ENCODE measurements at places on chromosomes 12 and 14.

DNA sequence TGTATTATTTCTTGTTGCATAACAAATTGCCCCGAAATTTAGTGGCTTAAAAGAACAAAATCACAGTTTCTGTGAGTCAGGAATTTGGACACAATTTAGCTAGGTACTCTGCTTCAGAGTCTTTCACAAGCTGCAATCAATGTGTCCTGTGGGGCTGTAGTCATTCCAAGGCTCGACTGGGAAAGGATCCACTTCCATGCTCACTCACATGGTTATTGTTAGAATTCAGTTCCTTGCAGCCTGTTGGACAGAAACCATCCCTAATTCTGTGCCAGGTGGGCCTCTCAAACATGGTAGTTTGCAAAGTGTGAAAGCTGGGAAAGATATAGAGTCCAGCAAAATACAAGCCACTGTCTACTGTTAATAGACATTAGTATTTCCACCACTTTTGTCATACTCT is 59.7 kb upstream of the ARID2 start:
- no peak for DNase-seq

- no peak for DNase-seq
These were observed 186.7 kb downstream of the PLCZ1 start for GRCh38 chr12:18551106-18551505.

- DNase-seq: no peak
These were observed 1.8 kb upstream of the COCH start for GRCh38 chr14:30872602-30873001.

GRCh38 chr14:27026097-27026496 is 428.3 kb upstream of the NOVA1 start:
- no peak for DNase-seq

DNA sequence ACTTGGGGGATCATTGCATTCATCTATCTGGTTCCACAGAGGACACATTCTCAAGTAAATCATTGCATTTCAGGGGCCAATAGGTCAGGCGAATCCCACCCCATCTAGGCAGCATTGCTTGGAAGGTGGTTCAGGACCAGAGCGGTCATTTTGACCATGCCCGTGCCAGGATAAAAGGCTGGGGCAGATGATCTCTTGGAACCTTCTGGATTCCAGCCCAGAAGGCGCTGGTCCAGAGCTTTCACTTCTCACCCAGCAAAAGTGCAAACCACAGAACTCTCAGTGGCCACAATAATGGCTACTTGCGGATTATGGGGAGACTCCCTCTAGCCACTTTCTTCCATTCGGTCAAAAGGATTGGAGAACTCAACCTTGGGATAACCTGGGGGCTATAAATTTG is 595 bp upstream of the KRT85 start:
- no peak for DNase-seq

GRCh38 chr12:113664224-113664681 is 192.6 kb upstream of the LHX5 start:
- DNase-seq: no peak

- no peak for DNase-seq
These were observed 71.3 kb upstream of the MANSC4 start for GRCh38 chr12:27851311-27851710.

DNA sequence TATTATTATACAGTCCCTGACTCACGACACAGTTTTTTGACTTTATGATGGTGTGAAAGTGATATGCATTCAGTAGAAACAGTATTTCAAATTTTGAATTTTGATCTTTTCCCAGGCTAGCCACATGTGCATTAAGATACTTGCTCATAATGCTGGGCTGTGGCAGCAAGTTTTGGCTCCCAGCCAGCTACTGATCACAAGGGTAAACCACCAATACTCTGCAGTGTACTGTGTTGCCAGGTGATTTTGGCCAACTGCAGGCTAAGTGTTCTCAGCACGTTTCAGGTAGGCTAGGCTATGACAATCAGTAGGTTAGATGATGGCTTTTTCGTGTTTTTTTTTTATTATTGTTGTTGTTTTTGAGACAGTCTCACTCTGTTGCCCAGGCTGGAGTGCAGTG is 69.4 kb upstream of the ACTN1 start:
- DNase-seq: peak; percentile 39

DNA sequence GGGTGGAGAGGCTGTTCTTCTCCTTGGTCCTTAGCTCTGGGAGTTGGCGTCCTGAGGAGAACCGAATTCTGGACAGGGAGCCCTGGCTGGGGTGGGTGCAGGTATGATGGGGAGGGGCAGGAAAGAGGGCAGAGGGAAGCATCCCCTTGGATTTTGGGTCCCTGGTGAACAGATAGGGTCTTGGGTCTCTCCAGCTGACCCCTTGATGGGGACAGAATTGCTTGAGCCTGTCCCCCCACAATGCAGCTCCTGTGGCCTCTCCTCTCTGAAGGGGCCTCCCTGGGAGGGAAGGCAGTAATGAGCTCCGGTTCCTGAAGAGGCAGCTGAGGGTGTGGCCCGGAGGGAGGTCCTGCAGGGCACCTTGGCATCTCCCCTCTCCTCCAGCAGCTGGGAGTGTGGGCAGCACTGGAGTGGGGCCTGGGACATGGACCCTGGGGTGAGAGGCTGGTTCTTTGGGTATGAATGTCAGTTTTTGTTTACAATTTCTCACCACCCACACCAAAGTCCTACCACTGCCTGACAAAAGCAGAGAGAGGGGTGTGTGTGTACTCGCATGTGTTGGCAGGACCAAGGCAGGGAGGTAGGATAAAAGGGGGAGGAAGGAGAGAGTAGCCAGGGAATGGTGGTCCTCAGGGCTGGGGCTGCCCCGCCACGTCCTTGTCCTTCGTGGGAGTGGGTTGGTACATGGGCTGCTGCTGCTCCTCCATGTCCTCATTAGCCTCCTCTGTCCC is 7.7 kb upstream of the CEBPE start:
- no peak for DNase-seq

DNA sequence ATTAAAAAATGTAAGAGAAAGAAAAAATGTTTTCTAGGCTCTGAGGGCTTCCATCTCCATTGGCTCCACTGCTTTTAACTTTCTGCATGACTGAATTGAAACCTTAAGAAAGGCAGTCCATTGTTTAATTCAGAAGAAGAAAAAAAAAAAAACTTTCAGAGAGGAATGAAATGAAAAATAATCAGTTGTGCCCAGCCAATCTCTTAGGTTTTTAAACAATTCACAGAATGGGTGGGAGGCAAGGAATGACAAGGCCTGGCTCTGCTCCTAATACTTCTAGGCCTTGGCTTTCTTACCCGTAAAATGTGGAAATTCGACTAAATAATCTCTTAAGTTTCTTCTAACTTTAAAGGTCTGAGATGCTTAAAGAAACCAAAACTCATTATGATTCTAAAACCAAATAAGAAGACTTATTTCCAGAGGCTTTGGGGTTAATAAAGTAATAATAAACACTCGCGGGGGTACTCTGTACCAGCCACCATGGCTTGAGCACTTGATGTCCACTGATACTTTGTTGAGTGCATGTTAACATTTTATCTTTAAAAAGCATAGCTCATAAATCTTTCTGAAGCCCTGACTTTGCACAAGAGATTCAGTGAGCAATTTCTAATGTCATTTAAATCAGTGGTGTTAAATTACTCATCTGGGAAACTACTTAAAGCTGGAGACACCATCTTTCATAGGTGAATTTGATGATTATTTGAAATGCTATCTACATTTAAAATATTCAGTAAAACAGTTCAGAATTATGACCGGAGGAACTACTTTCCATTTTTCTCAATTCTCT is 49.6 kb downstream of the STON2 start:
- no peak for DNase-seq

- DNase-seq: peak; percentile 31
These were observed 471 bp downstream of the XPOT start for GRCh38 chr12:64404470-64405256.

DNA sequence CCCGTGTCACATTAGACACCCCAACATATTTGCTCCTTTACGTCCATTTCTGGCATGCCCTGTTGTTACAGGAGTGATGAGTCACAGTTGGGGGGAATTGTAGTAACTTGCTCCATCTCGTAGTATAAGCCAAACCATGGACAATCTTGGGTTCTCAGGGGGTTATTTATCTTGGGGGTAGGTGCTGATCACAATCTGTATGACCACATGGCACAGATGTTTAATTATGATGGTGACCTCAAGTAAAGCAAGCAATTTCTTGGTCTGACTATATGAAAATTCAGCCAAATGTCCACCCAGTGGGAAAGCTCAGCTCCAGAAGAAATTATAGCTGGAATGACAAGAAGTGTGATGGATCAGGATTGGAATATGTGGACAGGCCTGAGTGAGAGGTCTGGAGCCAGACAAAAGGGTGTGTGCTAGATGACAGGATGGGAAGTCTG is 32.1 kb upstream of the STON2 start:
- DNase-seq: no peak

DNA sequence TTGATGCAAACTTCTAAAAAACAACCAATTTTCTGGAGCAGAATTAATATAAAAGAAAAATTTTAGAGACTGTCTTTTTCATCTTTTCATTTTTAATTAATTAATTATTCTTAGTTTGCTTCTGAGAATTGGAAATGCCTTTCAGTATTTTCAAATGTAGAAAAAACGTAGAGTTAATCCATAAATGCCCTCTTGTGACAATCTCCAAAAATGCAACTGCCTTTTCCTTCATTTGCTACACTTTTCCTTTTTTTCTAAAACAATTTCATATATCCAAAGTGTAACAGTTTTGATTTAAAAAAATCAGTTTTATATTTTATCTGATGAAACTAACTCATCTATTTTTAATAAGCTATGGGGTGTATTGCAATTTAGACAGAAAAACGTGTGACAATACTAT is 409.3 kb downstream of the PRKD1 start:
- DNase-seq: no peak

DNA sequence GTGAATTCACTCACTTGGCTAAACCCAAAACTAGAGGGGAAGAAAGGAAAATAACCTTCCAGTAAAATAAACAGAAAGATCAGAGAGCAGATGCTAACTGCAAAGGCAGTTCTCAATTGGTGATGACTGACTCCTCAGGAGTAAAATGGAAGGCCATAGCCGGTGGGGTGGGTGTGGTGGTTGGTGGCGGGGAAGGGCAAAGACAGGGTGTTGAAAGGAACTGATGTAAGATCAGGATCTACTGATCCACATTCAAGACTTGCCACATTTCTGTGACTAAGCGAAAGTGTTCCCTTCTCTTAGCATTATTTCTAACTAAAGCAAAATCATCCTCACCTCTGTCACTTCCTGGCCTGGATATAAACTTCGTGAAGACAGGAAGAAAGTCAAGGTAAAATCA is 26.3 kb upstream of the TC2N start:
- no peak for DNase-seq

DNA sequence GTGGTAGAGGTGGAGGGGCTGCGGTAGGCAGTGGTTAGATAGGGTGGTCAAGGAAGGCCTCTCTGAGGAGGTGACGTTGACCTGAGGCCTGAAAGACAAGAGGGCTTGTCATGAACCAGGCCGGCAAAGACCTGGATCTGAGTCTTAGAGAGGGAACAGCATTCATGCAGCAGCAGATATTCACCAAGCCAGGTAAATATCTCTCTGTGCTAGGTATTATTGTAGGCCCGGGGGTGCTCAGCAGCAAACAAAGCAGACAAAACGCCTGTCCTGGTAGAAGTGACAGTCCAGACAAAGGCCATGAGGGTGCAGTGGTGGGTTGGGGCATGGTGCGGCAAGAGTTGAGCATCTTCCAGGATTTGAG is 117.6 kb downstream of the PTPN11 start:
- DNase-seq: no peak

DNA sequence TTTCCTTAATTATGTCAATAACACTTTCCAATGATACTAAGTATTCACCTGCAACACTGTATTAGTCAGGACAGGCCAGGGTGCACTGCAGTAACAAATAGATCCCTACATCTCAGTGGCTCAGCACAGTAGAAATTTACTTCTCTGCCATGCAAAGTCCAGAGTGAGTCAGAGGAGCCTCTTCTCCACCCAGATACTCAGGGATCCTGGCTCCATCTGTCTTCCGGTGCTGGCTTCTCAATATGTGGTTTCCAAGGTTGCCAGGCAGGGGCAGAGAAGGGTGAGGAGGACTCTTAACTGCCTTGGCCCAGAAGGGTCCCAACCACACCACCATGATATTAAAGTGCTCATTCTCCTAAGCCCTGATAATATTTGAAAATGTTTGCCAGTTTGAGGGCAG is 47.8 kb downstream of the ADGRD1 start:
- no peak for DNase-seq

- DNase-seq: peak; percentile 67
These were observed 3.3 kb downstream of the KRT18 start for GRCh38 chr12:52952076-52952801.

GRCh38 chr12:88925454-88925853 is 345.2 kb upstream of the KITLG start:
- DNase-seq: no peak

- no peak for DNase-seq
These were observed 319.4 kb downstream of the CACNA1C start for GRCh38 chr12:2372178-2372577.

- DNase-seq: no peak
These were observed 50.0 kb upstream of the GPATCH2L start for GRCh38 chr14:76101391-76102379.

DNA sequence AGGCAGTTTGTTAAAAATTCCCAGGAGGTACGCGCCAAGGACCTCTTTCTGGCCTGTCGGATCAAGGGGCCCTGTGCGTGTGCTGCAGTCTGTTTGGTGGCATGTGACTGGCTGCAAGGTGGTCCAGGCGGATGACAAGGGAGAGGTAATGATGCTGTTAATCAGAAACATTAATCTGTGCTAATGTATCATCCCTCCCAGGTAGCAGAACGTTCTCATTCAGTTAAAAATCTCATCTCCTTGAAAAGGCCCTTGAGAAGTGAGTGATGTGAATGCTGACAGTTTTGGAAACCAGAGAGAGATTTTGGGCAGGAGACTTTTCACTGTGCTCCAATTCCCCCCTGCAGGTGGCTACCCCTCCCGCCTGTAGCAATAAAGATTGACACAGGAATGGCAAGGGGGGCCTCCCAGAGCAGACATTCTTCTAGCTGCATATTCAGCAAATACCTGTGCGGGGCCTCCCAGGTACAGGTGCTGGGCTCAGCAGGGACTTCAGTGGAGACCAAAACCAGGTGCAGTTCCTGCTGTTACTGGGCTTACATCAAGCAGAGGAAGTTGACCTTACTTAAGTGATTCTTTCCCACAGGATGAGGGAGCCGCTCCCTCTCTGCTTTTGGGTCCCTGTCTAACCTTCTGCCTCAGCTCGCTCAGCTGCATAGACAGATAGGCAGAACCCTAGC is 364.8 kb downstream of the CACNA1C start:
- DNase-seq: no peak

DNA sequence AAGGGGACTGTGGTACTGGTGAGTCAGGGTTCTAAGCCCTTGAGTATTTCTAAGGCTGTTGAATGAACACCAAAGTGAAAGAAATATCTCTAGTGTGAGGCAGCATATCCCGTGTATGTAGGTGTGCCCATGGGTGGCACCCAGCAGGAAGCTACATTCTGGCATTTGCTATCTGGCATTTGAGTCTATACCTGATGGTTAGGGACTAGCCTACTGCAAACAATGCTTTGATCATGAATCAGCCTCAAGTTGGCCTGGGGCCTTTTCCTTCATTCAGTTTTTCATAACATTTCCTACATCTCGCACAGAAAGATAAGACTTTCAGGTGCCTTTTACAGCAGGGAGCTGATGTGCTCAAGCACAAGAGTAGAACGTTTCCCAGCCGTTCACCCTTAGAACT is 85.7 kb upstream of the E2F7 start:
- DNase-seq: no peak

Data from mucosa of gallbladder (tissue), 1 donor.